ENCODE measurements at places on chromosomes 16 and 17.

GRCh38 chr17:30368912-30369720, 9.6 kb upstream of the CPD start:
- peak; percentile 13 for DNase-seq

DNA sequence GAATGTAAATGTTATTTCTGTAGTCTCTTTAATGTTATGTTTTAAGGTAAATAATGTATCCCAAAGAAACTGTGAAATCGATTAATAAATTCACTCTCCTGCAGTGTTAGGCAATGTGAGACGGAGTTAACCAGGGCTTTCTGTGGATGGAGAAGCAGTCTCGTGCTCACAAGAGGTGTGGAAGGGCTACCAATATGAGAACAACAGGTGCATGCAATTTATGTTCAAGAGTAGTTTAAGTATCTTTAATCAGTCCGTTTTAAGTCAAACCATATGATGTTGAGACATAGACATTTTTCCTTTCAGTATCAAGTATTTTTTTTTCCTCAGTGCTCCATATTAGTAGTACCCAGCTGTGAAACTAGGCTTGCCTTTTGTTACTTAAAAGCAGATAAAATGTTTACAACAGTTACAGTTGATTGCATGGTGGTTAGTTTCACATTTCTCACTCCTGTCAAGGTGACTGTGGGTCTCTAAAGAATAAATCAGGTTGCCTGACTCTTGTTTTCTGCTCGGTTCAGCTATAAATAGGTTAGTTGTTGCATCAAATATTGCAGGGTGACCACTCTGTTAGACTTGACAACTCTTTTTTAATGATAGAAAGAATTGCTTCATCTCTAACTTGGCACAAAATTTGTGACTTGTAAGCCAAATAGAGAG, 54.4 kb downstream of the COX10 start:
- no peak for DNase-seq

DNA sequence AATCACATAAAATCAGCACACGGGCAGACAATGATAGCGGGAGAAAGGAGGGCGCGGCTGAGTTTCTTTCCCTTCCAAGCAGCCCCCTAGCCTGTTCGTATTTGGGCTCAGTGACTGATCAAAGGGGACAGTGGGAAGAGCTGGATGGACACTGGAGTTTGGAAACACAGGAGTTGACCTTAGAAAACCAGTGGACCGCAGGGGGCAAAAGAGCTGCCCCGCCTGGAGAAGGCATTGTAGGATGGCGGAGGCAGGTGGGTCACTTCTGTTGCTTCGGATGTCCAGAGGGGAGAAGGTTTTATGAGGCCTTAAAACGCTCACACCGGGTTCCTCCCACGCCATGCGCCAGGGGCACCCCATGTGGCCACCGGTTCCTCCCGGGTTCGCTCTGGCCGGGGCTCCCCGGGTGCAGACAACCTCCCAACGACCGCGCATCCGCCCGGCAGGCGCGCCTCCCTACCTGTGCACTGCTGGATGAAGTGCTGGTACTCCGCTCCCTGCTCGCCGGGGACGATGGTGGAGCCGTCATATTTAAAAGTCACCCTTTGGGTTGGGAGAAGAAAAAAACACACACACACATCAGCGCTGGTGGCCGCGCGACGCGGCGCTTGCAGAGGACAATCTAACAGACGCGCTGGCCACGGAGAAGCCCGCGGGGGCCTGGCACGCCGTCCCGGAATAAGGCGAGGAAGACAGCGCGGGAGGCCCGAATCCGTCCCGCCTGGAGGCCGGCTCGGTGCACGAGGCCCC, 662 bp downstream of the COTL1 start:
- DNase-seq, result no peak

GRCh38 chr16:27706866-27707685, 157.1 kb downstream of the KATNIP start:
- DNase-seq, result peak; percentile 52

GRCh38 chr16:67388591-67388990, 4.7 kb downstream of the TPPP3 start:
- DNase-seq, result no peak

DNA sequence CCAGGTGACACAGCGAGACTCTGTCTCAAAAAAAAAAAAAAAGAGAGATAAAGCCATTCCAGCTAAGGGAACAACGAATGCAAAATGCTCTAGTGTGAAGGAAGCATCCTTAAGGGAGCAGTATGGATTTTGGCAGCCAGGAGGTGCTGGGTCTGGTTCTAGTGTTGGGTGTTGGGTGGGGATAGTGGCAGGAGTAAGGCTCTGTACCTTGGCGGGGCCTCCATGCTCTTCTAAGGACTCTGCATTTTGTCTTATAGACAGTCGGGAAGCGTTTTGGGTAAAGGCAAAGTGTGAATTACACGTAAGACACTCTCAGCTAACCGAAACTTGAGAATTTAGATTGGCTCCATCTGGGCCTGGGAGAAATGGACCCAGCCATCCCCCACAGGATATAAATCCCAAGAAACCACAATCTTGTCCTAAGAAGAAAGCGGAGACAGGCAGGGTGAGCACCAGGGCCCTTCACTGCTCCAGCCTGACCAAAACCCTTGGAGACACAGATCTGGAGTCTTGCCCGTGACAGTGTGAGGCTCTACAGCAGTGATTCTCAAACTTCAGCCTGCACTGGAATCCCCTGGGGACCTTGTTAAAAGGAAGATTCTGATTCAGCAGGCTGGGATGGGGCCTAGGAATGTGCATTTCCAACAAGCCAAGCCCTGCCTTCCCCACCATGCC, 33.1 kb upstream of the PHB1 start:
- no peak for DNase-seq

DNA sequence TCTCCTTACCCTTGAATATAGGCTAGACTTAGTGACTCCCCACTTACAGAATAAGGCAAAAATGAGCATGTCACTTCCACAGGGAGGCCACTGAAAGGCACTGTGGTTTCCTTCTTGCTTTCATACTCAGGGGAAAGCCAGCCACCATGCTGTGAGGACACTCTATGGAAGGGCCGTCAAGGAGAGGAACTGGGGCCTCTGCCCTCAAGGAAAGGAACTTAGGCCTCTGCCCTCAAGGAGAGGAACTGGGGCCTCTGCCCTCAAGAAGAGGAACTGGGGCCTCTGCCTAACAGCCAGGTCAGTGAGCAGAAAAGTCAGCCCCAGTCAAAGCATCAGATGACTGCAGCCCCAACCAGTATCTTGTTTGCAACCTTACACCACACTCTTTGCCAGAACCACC, 30.1 kb downstream of the VPS35 start:
- peak; percentile 88 for DNase-seq

DNA sequence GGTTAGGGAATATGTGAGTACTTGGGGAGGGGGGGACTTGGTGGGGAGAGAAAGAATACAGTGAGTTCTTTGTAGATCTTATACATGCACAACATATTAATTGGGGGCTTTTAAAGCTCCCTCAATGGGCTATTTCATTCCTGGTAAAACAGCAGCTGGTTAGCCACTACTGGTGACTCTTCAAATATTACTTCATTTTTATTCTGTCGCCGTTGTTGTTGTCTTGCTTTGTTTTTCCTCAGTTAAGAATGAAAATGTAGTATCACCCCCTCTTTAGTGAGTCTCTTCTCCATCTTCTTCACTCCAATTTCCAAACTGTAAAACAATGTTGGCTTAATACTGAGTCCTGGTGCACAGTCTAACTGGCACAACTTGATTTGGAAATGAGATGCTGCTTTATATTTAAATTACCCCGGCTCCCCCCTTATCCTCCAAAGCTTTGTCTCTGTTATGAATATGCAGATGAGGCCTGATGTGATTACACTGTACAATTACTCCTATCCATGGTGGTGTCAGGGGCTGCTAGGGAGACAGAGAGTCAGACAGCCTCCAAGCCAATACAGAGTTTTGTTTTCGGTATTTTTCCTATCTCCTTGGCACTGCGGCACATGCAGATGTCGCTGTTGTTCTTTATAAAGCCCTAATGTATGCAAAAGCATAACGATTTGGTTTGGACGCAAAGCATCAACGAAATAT, 256.9 kb upstream of the PMFBP1 start:
- no peak for DNase-seq

- DNase-seq, result no peak
Observed at GRCh38 chr17:27239046-27239445, 54.9 kb upstream of the WSB1 start.

- no peak for DNase-seq
Observed at GRCh38 chr17:79566251-79566955, 44.4 kb downstream of the RBFOX3 start.

- DNase-seq, result no peak
Observed at GRCh38 chr16:1965396-1966001, 873 bp upstream of the RPS2 start.

- DNase-seq, result no peak
Observed at GRCh38 chr16:24352746-24353145, 96.6 kb downstream of the CACNG3 start.

- peak; percentile 80 for DNase-seq
Observed at GRCh38 chr17:77645072-77646045, 313.1 kb upstream of the TNRC6C start.

DNA sequence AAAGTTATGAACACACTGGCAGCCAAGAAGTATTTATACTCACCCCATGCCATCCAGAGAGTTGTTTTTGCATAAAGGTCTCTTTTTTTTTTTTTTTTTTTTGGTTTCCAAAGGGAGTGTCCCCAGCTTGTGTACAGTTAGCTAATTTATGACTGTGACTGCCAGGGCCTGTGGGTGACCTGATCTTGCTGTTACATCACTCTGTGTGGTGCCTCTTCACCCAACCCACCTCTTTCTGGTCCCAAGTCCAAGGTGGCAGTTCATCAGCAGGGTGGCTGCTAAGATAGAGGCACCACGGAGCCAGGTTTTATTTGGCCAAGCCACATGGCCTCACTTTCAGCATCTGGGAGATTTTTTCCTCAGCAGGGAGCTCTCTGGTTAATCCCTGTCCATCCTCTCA, at the start of gene NOS2:
Gene NOS2 (minus strand): TSS at position 8 of the 400 bp plus-strand sequence. CDS start 1,720 bp downstream, outside the sequence.
- DNase-seq, result no peak

- DNase-seq, result peak; percentile 99
Observed at GRCh38 chr16:16062023-16062937, 112.9 kb downstream of the ABCC1 start.

DNA sequence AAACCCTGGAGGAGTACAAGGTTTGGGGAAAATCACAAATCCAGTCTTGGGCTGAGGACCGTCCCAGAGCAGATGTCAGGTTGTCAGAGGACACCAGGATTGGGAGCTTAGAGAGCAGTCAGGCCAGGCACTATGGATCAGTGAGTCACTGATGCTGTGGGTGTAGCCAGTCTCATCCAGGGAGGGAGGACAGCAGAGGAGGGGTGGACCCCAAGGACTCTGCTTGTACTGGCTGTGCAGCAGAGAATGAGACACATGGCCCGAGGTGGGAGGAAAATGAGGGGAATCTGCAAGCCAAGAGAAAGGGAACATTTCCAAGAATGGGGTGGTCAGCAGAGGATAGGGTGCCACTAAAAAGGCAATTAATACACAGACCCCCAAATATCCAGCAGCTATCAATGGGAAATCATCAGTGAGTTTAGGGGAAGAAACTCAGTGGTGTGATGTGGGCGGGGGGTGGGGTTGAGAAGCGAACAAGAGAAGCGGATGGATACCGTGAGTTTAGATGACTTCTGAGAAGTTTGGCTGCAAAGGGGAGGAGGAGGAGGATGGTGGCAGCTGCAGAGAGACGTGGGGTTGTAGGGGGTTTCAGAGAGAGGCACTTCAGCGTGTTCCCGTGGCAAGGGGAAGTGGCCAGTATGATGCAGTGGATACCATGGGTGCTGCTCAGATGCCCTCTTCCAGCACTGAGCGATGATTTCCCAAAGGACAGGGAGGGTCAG, 43.9 kb downstream of the ARHGAP27 start:
- no peak for DNase-seq

- DNase-seq, result no peak
Observed at GRCh38 chr17:55398689-55399088, 22.9 kb downstream of the MMD start.

DNA sequence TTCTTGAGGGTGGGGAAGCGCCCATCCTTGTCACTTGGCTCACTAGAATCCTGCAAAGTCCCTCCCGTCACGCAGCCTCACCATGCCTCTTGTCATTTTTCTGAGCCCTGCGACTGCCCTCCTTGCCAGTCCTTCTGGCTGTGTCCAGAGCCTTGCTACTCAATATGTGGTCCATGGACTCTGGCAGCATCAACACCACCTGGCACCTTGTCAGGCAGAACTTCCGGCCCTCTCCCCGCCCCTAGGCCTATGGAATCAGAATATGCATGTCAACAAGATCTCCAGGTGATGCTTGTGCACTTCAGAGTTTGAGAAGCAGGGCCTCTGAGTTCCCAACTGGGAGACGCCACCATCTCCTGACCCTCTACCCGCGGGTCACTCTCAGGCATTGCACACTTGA, 12.1 kb downstream of the PIMREG start:
- DNase-seq, result no peak

- DNase-seq, result peak; percentile 67
Observed at GRCh38 chr17:46979147-46979863, at the start of gene RPRML. Gene RPRML (minus strand): TSS chr17:46979253. CDS start chr17:46979007, 246 bp downstream.

- no peak for DNase-seq
Observed at GRCh38 chr16:28499854-28500253, 5.4 kb downstream of the APOBR start.

GRCh38 chr16:88792078-88792550, 7.1 kb upstream of the PIEZO1 start:
- peak; percentile 81 for DNase-seq

DNA sequence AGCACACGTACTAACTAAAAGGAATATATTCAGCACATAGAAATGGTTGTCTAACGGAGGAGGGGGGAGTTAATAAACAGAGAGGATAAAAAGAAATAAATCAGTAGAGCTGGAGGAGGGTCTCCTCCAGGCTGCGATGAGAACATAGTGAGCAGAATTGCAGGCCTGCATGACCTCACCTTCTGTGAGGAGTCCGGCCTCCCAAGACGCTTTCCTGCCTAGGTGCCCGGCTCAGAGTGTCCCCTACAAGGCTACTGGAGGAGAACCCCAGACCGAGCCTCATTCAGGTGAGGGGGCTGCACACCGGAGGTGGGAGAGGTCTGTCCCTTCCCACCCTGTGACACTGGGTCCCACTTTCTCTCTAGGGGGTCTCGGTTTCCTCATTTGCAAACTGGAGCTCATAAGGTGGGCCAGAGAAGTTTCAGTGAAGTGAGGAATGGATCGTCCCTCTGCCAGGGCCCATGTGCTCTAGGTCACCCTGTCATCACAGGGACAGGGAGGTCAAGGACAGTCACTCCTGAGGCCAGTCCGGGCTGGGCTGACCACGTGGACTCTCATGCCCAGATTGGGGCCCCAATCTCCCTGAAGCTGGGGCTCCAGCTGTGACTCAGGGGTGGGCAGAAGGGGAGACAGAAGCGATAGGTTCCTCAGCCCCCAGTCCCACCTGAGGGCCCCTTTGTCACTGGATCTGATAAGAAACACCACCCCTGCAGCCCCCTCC, 3.3 kb upstream of the HBM start:
- DNase-seq, result no peak

- no peak for DNase-seq
Observed at GRCh38 chr17:62178579-62178978, 113.5 kb upstream of the MED13 start.

- DNase-seq, result no peak
Observed at GRCh38 chr17:17055286-17056155, 13.3 kb downstream of the MPRIP start.

- DNase-seq, result peak; percentile 64
Observed at GRCh38 chr17:45096141-45096540, 35.0 kb downstream of the NMT1 start.

Data from hematopoietic multipotent progenitor cell treated with erythropoietin and hydrocortisone succinate and interleukin-3 and kit ligand, for 4 days (in vitro differentiated cells).